Mucosa of descending colon (tissue), 3 donors: ENCODE measurements at places on chromosomes 5 and 9. TPM values are rescaled to one million over a fixed set of nuclear protein-coding genes. Genes with fewer than 3 reads are reported as not detected.

The CNTNAP3 gene
- total RNA-seq = 2.7 TPM

DNA sequence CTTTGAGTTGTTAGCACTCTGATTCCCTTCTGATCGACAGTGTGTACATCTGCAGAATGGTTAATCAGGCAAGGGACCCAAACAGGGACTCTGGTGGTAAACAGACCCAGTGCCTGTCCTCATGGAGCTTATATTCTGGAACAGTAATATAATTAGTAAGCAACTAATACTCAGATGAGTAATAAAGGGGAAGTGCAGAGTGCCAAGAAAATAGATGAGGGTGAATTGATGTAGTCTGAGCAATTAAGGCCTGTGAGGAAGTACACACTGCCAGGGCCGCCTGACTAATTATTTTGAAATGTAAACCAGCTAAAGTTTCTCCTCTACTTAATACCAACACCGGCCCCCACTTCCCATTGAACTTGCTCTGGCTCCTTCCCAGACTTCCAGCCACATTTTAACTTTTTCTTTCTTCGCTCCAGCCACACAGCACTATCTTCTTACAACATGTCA is 4.2 kb downstream of the DHX29 start:
- DNase-seq = no peak

DNA sequence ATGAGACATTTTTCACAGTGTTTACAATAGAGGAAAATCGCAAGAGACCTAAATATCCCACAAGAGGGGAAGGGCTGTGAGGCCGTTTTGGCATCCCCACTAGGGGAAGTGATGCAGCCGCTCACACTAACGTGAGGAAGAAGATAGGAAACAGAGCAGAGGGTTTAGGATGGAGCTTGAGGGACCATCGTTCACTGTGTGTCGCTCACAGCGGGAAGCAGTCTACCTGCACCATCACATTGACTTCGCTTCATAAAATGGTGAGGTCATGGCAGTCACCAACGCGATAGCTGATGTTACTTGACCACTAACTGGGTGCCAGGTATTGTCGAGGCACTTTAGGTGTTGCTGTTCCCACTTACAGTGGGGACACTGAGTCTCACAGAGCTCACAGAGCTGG is 35.6 kb downstream of the PRRX2 start:
- DNase-seq = no peak

The CBY3 gene
- not detected for total RNA-seq

- DNase-seq = no peak
These were observed 78.0 kb downstream of the ARHGAP26 start for GRCh38 chr5:142847898-142848790.

The IL11RA gene
- 18.8 TPM for total RNA-seq

- DNase-seq = no peak
These were observed 19.2 kb downstream of the IRF1 start for GRCh38 chr5:132471151-132471907.

DNA sequence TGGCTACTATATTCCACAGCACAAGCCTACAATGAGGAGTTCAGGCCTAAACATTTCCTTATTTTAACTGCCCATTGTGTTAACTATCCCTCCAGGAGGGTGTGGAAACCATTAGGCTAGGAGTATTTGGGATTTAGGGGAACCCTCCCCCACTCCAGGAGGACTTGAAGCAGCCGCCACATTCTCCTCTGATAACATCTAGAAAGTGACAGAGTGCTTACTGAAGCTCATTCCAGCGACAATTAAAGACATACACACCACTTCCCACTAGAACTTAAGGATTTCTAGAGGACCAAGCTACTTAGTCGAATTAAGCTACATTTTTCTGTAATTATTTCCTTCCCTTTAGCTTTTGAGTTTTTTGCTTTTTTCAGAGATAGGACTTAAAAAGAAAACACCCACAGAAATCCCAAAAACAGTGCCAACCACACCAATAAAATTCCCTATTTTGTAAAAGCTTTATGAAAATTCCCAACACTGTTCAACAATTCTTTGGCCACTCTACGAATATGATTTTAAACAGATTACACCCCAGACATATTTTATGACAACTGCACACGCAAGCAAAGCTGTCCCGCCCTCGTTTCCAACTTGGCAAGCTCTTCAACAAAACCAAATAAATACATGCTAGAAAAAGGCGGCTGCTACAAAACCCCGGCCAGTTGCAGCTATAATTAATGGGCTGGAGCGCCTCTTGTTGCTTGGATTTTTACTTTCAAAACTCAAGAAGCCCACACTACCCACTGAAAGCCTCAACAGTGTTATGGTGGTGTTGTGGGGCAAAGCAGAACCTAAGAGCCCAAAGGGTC is 4.5 kb downstream of the ROR2 start:
- DNase-seq = peak; percentile 48

The ADAMTS13 gene
- total RNA-seq = 5.0 TPM

- DNase-seq = no peak
These were observed 2.0 kb downstream of the ASPN start for GRCh38 chr9:92480291-92480771.

DNA sequence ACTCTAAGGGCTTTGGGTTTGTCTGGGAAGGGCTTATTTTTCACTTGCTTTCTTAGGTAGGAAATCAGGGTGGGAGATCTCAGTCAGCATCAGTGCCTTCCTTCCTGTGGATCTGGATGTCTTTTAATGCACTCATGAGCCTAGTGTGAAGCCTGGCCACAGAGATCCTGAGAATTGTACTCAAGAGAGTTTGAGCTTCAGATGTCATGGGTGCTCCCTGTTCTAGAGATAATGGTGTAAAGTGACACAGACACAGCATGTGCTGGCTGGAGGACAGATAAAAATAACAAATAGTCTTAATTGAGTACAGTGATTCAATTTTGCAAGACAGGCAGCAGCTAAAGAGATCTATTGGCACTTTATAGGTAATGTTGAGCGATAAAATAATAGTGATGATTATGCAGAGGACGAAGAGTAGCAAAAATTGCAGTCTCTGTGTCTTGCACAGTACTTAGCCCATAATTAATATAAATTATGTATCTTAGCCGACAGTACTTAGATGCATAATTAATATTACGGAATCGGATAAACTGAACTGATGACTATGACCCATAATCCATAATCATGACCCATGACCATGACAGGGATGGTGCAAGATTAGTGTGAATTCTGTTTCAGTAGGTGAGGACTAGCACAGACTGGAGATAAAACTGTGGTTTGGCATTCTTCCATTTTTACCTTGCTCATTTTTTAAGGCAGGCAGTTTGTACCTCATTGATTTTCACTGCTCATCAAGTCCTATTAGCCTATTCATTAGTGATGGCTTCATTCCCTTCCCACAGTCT is 408.7 kb upstream of the PIK3R1 start:
- no peak for DNase-seq

The SOHLH1 gene
- total RNA-seq = not detected

- DNase-seq = no peak
These were observed 34.2 kb upstream of the MSH3 start for GRCh38 chr5:80620211-80620610.

The PROP1 gene
- total RNA-seq = not detected

- no peak for DNase-seq
These were observed 113.0 kb downstream of the AUH start for GRCh38 chr9:91248707-91249106.

DNA sequence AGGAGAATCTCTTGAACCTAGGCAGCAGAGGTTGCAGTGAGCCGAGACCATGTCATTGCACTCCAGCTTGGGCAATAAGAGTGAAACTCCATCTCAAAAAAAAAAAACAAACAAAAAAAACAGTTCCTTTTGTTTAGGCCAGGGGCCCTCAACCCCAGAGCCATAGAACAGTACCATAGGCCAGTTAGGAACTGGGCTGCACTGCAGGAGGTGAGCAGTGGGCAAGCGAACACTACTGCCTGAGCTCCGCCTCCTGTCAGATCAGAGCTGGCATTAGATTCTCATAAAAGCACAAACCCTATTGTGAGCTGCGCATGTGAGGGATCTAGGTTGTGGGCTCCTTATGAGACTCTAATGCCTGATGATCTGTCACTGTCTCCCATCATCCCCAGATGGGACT is 49.1 kb upstream of the SUB1 start:
- DNase-seq = no peak

The AJM1 gene
- total RNA-seq = 21.6 TPM

DNA sequence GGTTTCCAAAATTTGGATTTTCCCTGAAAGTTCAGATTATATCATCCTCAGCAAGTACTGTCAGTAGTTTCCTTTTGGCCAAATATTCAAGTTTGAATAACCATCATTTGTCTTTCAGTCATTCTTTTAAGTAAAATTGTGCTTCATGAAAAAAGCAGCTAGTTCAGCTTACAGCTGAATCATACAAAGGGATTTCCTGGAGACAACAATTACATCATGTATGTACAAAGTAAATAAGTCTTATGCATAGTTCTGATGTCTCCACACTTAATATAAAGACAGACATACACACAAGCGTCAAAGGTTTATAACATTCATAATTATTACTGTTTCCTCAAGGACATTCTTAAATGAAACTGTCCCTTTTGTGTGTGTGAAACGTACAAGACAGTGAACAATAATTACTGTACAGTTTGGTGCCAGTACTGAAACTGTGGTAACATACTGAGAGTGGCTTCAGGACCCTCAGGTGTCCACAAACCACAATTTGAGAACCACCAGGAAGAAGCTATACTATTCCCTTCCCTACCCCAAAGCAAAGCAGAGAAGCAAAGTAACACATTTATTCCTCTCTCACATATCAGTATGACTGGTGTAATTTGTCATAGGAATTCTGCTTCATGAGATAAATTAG is 746.6 kb downstream of the TAF11L14 start:
- no peak for DNase-seq

GRCh38 chr9:96169484-96169883 is 132.5 kb downstream of the HSD17B3 start:
- peak; percentile 74 for DNase-seq
